ENCODE measurements at places on chromosomes 11 and 22. TPM values are rescaled to one million over a fixed set of nuclear protein-coding genes. Genes with fewer than 3 reads are reported as not detected.

B3GAT3 gene
- 48.7 TPM for total RNA-seq

- no peak overlapping the region for H3K27ac ChIP-seq
- no peak for DNase-seq
- no peaks in the 10 kb centered on the region for H3K4me1 ChIP-seq
- no peaks in the 10 kb centered on the region for H3K36me3 ChIP-seq
Observed at GRCh38 chr11:44876906-44877305, 73.8 kb downstream of the TP53I11 start.

DNA sequence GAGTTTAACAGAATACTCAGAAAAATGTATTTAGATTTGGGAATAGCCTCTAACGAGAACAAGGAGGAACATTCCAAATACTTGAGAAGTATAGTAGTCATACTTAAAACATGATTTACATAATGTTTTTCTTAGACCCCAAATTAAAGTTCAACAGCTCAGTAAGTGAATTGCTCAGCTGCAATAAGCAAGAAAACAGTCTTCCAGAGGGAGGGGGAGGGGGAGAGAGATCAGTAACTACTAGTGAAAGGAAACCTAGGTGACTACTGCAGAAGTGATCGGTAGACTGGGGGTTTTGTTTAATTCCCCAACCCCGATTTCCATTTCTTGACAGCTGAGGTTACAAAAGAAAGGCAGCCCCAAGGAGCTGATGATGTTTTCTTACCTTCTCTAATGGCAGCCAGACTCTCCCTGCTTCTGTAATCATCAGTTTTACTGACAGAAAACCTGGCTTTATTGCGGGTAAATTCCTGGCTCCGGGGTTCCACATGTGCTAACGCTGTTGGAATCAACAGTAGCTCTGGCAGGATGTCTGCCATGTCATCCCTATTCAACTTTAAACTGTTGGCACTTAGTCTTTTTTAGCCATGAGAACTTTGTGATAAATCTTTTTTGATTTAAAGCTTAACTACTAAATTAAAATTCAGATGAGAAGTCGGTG, 82.4 kb upstream of the BIRC3 start:
- no peaks in the 10 kb centered on the region for H3K36me3 ChIP-seq
- H3K4me3 ChIP-seq, result no peak overlapping the region
- no peak overlapping the region for H3K27ac ChIP-seq
- peaks cover 22% of the 10 kb centered on the region for H3K27me3 ChIP-seq

- no peak overlapping the region for H3K27ac ChIP-seq
- DNase-seq, result no peak
- H3K4me1 ChIP-seq, result no peaks in the 10 kb centered on the region
- no peak overlapping the region for H3K4me3 ChIP-seq
- no peaks in the 10 kb centered on the region for H3K27me3 ChIP-seq
Observed at GRCh38 chr11:133692126-133692934, 153.0 kb downstream of the SPATA19 start.

DNA sequence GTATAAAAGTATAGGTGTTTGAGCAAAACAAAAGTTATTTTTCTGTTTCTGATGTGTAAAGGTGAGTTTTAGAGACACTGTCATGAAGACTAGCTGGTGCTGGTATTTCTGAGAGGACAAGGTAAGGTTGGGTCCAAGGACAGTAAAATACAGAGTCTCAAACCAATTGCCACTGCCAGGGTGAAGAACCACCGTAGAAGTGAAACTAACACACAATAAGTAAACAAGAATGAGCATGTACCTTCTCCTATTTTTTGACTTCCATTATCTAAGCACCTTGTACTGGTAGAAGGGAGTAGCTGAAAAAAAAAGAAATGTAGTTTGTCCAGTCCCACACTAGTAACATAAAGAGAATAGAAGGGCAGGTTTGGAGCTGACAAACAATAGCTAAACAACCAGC, 117.3 kb downstream of the TTC28 start:
- no peaks in the 10 kb centered on the region for H3K4me1 ChIP-seq
- DNase-seq, result no peak
- no peaks in the 10 kb centered on the region for H3K36me3 ChIP-seq
- peaks cover 13% of the 10 kb centered on the region for H3K27me3 ChIP-seq
- H3K27ac ChIP-seq, result no peak overlapping the region

- DNase-seq, result no peak
- H3K4me1 ChIP-seq, result peaks cover 12% of the 10 kb centered on the region
- H3K27ac ChIP-seq, result no peak overlapping the region
Observed at GRCh38 chr11:78315724-78316123, 101.9 kb downstream of the GAB2 start.

All from activated CD4-positive, alpha-beta T cell treated with anti-CD3 and anti-CD28 coated beads for 36 hours (primary cell).